ENCODE measurements at places on chromosomes 7 and 10.

DNA sequence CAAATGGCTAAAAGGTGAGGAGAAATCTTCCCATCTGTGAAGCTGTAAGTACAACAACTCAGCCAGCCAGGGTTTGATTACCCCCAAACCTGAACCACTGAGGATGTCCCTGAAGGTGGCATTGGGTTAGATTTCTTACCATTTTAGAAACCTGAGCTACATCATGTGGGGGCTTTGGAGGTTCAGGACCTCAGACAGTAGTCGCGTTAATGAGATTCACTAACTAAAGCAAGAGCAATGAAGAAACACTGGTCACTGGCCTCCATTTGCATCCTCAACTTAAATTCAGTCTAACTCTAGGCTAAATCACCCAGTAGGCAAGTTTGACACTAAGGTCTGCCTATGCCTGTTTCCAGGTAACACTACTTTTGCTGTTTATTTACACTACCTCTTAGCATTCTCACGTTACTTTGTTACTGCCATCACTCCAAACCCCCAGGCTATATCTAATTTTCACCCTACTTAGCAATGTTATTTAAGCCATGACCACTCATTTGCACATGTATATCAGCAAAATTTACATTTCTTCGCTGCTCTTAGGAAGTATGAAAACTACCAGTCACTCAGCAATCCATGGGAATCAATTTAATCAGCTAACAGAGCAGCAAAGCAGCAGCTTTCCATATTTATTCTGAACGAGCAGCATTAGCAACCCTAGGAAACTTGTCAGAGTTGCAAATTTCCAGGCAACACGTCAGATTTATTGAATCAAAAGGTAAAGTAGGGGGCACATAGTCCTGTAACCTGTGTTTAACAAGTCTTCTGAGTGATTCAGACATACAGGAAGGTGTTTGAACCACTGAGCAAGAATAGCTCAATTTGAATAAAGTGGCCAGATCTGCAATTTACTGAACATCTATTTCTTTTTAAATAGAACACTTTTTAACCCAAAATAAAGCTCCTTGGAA lies 788.4 kb upstream of the SORCS1 start:
- no peak for DNase-seq

DNA sequence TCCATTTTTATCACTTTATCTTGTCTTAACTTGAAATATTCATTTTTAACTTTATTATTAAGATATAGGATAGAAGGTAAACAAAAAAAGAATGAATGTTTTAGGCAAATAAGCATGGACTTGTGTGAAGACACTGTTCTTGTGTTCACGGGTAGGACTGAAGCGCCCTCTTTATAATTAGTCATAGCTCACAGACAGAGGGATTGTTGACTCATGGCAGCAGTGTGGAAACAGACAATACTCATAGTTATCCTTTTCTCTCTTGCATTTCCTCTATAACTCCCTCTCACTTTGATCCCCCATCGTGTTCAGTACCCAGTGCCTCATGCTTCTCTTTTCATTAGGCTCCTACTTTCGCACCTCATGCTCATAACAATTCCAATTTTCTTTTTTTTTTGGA lies 731.8 kb downstream of the PHTF2 start:
- DNase-seq = no peak

GRCh38 chr10:963655-964054 lies 24.6 kb upstream of the GTPBP4 start:
- DNase-seq = no peak

GRCh38 chr7:139393621-139394211 lies 34.0 kb downstream of the LUC7L2 start:
- DNase-seq = no peak

- DNase-seq = no peak
Measured at GRCh38 chr7:142571581-142571980, 177.7 kb upstream of the PRSS1 start.

DNA sequence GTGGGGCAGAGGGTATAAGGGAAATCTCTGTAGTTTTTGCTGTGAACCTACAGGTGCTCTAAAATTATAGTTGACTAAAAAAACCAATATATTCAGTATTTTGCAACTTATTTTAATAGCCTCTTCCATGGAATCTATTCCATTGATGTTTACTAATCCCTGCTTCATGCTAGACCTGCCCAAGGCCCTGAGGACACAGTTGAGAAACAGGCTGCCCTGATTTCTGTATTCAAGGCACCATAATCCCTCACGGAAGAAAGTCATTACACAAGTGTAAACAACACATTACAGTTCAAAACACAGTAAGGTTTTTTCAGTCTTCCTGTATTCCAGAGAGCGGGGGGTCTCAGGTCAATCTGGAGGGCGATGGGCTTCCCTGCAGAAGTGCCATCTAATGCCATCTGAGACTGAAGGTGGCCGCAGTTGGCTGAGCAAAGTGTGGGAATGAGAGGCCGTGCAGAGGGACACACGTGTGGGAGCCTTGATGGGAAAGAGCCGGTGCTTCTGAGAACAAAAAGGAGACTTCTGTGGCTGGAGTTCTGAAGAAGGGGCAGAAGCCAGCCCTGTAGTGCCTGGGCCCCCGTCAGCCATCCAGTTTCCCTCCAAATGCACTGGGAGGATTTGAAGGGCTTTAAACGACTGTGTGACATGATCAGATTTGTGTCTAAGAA lies 146.9 kb downstream of the PTPN20 start:
- no peak for DNase-seq

- no peak for DNase-seq
Measured at GRCh38 chr7:16404636-16405035, 16.7 kb downstream of the CRPPA start.

DNA sequence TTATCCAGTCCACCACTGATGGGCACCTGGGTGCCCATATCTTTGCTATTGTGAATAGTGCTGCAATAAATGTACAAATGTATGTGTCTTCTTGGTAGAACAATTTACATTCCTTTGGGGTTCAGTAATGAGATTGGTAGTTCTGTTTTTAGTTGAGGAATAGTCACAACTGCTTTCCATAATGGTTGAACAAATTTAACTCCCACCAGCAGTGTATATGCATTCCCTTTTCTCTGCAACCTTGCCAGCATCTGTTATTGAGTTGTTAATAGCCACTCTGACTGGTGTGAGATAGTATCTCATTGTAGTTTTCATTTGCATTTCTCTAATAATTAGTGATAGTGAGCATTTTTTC lies 27.8 kb downstream of the COA1 start:
- no peak for DNase-seq
